ENCODE measurements at places on chromosomes 11 and 22.

GRCh38 chr11:20511982-20512381, 87.4 kb upstream of the SLC6A5 start:
- no peak for DNase-seq

DNA sequence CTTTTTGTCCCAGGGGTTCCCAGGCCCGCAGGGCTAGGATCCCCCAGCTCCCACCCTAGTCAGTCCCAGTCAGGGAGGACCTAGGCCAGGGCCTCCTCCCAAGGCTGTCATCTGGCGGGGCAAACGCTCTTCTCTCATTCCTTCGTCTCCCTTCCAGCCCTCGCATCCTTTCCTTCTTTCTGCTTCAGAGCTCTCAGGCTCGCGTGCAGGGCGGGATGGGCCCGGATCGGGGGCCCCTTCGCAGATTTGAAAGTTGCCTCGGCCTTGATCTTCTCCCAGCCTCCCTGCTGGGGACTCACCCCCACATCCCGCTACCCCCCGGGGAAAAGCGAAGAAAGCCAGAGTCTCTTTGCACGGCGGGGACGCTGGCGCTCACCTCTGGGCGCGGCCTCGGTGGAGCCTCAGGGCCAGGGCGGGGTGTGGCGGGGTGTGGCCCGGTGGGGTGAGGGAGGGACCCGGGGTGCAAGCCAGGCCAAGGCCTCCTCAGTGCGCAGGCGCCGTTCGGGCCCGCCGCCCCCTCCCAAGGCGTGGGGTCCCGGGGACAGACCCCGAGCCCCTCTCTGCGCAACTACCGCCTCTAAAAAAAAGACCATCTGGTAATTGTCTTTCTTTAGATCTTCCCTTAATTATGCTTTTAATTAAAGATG, 14.8 kb upstream of the PAX6 start:
- no peak for DNase-seq

DNA sequence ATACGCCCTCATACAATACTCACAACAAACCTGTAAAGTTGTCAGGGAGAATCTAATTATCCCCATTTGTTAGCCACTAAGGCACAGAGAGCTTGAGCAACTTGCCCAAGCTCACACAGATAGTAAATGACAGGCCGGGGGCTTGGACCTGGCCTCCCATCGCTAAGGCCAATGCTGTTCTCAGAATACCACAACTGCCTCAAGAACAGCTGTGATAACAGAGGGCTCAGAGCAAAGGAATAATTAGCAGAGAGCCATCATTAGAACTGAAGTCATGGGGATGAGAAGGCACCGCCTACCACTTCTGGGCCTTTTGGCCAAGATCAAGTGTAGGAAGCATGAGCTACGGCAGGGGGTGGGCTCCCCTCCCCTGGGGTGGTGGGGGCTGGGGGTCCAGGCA, 98.6 kb downstream of the FEZ1 start:
- no peak for DNase-seq

DNA sequence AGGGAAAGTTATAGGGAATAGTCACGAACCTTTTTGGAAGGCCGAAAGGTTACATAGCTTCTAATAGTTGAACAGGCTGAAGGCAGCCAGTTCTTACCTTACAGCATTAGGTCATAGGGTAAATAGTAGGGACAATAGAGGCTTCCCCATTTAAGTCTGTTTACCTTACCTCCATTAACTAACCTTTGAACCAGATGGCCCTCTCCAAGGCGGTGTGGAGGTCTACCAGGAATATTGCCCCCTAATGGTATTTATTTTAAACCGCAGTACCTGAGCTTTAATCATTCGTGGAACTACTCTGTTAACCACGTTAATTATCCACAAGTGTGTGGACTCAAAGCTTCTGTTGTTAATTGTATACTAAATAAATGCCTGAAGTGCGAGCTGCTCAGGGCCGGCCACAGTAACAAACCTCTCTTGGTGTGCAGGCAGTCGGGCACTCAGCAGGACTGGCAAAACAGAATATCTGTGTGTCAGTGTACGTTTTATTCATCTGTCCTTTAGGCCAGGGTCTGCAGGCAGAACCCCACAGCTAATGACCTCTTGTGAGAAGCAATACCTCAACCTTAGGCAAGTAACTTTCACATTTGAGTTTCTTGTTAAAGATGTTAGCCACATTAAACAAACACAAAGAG, 81.7 kb downstream of the PRCP start:
- DNase-seq = no peak

DNA sequence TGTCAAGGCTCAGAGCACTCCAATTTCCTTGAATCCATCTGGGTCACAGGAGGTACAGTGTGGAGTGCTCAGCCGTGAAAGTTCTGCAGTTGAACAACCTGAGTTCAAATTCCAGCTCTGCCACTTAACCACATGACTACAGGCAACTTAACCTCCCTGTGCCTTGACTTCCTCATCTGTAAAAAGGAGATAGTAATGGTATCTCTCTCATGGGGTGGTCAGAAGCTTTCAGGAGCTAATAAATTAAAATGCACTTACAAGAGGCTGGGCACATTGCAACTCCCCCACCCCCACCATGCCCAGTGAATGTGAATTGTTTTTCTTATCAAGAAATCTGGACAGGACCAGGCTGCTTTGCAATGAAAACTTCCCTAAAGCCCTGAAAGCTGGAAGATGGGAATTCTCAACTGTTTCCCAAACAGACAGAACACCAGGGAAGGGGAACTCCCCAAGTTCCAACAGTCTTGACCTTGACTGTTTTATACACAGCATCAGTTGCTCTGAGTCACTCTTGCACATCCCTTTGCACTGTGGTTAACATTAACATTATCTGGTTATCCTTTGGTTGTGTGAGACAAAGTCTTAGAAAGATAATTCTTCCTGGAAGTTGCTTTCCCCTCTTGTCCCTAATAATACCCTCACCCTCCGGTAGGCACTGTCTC, 137.0 kb downstream of the SLC1A2 start:
- DNase-seq = no peak

- DNase-seq = no peak
Measured at GRCh38 chr22:46036558-46037408, 59.8 kb upstream of the WNT7B start.

- no peak for DNase-seq
Measured at GRCh38 chr11:92249156-92249753, 24.6 kb downstream of the FAT3 start.

DNA sequence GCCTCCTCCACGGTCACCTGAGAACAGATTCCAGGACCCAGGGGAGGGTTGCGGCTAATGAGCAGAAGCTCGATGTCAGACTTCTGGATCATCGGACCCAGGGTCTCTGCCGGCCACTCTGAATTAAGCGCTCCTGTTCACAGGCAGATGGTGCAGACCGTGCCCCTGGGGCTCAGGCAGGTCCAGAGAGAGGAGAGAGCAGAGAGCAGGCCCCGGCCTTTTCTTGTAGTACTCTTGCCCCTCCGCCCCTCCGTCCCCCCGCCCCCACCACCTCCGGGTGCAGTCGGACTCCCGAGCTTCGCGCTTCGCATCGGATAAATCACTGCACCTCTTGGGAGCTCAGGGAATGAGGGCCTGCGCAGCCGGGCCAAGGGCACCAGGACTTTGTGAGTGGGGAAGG, 50.3 kb downstream of the RPS6KA4 start:
- no peak for DNase-seq

DNA sequence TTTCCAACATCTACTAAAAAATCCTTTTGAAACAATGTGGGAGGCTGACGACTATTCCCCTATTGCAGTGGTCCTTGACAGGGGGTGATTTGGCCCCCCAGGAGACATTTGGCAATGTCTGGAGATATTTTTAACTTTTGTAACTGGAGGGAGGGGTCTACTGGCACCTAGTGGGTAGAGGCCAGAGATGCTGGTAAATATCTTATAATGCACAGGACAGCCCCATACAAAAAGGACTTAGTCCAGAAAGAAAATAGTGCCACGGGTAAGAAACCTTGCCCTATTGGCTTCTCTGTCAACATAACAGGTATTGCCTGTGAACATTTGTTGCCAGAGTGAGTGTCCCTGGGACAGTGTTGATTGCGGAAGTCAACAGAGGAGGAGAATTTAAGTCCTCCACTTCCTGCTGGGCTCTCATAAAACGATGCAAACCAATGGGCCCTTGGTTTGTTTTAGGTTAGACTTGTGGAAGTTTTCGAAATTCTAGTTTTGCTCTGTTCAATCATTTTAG, 101.6 kb downstream of the MAML2 start:
- no peak for DNase-seq

GRCh38 chr11:110809417-110810199, 97.4 kb upstream of the ARHGAP20 start:
- no peak for DNase-seq

GRCh38 chr11:112962579-112963367, 1.6 kb downstream of the NCAM1 start:
- peak; percentile 12 for DNase-seq

- no peak for DNase-seq
Measured at GRCh38 chr22:39825661-39826102, 67.9 kb downstream of the ENTHD1 start.

DNA sequence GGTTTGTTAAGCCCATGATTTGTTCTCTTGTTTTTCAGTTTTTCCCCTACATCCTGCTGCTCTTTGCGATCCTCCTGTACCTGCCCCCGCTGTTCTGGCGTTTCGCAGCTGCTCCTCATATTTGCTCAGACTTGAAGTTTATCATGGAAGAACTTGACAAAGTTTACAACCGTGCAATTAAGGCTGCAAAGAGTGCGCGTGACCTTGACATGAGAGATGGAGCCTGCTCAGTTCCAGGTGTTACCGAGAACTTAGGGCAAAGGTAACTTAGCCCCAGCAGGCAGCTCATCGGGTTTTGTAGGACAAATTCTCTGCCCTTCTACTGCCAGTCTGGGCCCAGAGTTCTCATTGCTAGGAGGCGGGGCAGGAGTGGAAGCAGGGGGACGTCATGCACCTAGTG, 49.7 kb downstream of the PANX1 start:
- DNase-seq = no peak

GRCh38 chr11:31340903-31341572, 28.5 kb downstream of the DCDC1 start:
- no peak for DNase-seq

DNA sequence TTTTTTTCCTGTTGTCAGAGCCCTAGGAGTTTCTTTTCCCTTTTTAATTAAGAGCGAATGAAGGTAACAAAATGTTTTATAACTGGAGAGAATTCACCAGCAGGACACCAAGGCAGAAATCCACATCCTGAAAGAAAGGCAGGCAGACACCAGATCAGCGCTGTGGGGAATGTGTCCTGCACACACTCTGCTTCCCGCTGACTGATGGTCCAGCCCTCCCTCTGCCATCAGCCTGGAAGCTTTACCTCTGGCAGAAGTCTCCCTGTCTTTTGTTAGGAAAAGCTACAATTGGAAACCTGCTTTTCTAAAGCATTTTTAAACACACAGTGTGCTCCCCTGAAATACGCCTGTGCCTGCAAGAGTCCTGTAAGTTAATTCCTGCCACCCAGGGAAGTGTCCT, 638.5 kb downstream of the NTM start:
- no peak for DNase-seq

GRCh38 chr11:46390331-46391171, 1.0 kb downstream of the CHRM4 start:
- DNase-seq = no peak

DNA sequence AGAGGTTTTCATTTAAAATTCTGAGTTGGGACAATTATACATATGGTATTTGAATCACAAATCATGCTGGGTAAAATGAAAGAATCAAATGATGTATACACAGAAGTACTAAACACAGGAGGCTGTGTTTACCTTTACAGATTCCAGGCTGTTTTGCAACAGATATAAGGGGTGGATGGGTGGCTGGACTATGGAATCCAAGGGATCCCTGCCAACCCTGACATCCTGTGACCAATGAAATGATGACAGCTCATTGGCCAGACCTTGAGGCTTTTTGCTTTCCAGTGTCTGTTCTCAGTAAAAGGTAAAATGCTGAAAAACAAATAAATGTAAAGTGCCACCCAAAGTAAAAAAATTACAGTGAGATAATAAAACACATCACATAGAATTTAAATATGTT, 3.3 kb upstream of the DDI1 start:
- DNase-seq = no peak

DNA sequence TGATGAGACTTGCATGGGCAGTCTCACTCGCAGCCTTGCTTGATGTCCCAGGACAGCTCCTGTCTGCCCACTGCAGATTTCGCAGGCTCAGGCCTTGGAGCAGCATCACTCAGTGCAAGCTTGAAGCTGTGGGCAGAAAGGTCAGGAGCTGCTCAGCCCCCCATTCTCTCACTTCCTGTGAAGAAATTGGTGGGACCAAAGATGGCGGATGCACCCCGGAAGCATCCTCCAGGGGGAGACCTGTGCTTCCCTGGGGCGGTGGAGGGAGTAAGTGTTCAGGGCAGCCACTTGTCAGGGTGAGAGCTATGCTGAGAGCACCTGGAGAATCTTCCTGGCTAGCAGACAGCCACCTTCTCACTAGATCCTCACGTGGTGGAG, 11.3 kb downstream of the PLAAT2 start:
- no peak for DNase-seq

DNA sequence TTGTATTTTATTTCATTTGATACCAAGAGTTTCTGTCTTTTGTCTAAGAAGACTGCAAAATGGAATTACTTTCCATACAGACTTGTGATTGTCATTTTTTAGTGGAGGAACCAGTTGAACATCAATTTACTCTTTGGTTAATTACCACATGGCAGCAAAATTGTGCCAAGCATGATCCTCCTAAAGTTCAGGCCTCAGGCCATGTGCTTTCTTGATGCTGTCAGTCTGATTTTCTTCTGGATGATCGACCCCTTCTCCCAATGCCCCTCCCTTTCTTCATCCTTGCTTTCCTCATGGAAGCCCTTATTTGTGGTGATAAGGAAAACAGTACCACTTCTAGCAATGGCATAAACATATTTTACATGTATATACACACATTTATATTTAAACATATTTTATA, 76.2 kb downstream of the SVIP start:
- DNase-seq = no peak

- DNase-seq = no peak
Measured at GRCh38 chr11:10878408-10879214, 20.8 kb upstream of the ZBED5 start.

- no peak for DNase-seq
Measured at GRCh38 chr22:37273126-37273845, 9.0 kb upstream of the CYTH4 start.

DNA sequence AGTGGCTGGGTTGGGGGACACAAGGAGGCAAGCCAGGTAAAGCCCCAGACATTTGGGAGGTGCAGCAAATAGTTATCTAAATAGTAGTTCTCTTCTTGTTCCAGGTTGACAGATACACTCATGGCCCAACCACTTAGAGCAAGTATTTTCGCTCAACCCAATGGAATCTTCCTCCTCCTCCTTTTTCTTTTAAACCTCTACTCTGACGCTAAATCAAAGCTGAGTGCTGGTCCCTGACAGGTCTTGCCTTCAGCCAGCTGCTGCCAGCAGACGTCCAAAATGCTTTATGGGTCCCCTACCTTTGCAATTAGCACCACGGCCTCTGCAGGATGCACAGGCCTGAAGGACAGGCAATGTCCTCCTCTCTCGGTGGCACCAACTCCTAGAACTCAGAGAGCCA, 558.5 kb downstream of the MIAT start:
- no peak for DNase-seq

- DNase-seq = no peak
Measured at GRCh38 chr11:11217929-11218628, 135.0 kb downstream of the CSNK2A3 start.

- DNase-seq = no peak
Measured at GRCh38 chr11:2860636-2861035, 24.9 kb downstream of the CDKN1C start.

GRCh38 chr11:100555931-100556330, 131.2 kb upstream of the ARHGAP42 start:
- no peak for DNase-seq

All from skin of body (tissue), 3 donors.